ENCODE measurements at places on chromosomes 12 and 14.

DNA sequence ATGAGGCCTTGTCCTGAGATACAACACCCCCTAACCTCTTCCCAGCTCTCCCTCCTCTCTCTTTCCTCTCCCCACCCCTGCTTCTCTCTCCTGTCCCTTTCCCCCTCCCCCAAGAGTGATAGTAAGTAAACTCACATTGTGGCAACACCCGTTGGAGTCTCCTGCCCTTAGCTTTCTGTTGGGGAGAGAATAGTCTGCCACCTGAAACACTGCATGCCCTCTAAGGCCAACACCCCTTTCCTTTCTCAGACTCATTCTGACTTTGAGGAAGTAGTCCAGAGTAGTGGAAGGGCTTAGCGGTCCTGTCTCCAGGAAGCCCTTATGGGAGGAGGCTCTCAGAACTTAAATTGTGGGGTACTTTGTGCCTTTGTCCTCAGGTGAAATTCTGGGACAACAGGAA lies 95.2 kb downstream of the PRKCH start:
- no peak for DNase-seq

GRCh38 chr12:49491823-49492222 lies 47.0 kb upstream of the KCNH3 start:
- no peak for DNase-seq

- no peak for DNase-seq
Measured at GRCh38 chr12:125470838-125471783, 405.9 kb downstream of the AACS start.

- no peak for DNase-seq
Measured at GRCh38 chr14:93893661-93894261, 33.4 kb upstream of the FAM181A start.

GRCh38 chr12:104549815-104550480 lies 93.2 kb downstream of the CHST11 start:
- DNase-seq, result no peak

- DNase-seq, result no peak
Measured at GRCh38 chr14:30385925-30386324, 173.0 kb upstream of the G2E3 start.

GRCh38 chr12:12083688-12084087 lies 12.9 kb downstream of the BCL2L14 start:
- no peak for DNase-seq

DNA sequence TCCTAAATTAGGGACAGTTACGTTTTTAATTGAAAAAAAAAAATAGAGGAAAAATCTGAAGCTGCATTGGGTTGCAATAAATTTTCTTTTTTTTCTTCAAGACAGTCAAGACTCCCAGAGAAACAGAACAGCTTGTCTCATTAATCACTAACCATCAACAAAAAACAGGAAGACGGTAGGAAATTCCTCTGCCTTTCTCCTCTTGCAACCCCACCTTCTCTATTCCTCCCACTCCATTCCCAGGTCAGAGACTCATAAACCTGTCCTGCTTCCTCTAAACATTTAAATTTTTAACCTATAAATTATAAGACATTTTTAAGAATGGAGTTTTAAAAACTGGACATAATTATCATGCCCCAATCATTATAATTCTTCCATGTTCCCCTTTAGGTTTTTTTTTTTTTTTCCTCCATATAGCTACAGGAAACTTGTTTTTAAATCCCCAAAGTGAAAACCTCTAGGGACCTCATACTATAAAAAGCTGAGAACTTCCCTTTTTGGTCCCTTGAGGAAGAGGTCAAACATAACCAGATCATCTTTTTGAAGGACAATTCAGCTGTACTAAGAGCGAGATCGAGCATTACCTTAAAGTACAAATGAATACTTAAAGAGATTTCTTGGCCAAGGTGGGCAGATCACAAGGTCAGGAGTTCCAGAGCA lies 36.0 kb downstream of the CPM start:
- no peak for DNase-seq

DNA sequence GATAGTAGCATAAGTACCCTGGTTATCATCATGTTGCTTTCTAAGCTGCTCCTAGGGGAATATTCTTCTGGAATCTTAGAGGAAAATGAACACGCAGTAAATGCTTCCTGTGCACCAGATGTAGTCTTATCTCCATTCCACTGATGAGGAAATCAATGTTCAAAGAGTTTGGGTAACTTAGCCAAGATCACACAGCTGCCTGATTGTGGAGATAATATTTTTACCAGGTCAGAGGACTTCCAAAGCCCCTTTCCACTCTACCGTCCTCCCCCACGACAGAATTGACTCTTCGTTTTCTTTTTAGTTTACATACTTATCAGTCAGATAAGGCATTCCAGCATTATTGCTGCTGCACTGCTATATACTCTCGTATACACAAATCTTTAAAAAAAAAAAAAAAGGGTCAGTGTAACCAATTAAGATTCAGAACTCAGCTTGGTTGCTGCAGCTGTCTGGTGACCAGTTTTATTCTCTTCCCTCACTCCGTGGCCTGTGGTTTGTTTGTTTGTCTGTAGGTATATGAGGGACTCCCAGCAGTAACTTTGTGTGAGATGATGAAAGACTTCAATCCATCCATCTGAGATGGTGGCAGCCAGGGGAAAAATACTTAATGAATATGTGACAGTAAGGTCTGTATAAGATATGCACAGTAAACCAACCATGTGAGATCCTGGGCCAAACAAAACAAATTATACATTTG lies 110.5 kb downstream of the TGFB3 start:
- DNase-seq, result no peak

GRCh38 chr12:78442454-78442801 lies 422.1 kb upstream of the SYT1 start:
- DNase-seq, result no peak

- DNase-seq, result no peak
Measured at GRCh38 chr12:94222351-94223084, 74.1 kb downstream of the PLXNC1 start.

DNA sequence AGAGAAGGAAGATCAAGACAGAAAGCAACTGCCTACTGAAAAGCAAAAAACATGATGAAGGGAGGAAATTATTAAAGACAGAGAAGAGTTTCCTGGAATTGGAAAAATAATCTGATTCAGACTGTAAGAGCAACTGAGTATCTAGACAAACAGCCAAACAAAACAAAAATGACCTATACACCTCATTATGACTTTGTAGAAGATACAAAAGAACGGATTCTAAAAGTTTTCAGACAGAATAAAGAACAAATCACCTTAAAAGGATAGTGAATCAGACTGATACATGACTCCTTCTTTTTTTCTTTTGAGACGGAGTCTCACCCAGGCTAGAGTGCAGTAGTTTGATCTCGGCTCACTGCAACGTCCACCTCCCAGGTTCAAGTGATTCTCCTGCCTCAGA lies 10.4 kb downstream of the OSBPL8 start:
- DNase-seq, result no peak

All from stimulated activated CD4-positive, alpha-beta T cell treated with anti-CD3 and anti-CD28 coated beads, Interleukin-1b, Interleukin-23, amount 100 ng/mL, for 24 hours (primary cell).